ENCODE measurements at places on chromosomes 11 and 22. TPM values are rescaled to one million over a fixed set of nuclear protein-coding genes. Genes with fewer than 3 reads are reported as not detected.

Gene RAB36
- 6.1 TPM for total RNA-seq

Gene C11orf42
- total RNA-seq = under 0.01 TPM

Gene MYRF
- 2.6 TPM for total RNA-seq

Gene SERHL2
- total RNA-seq = 2.2 TPM

Gene CASP5
- 0.43 TPM for total RNA-seq

Gene FAM180B
- not detected for total RNA-seq

Gene OR6T1
- not detected for total RNA-seq

Gene CBY1
- 20.7 TPM for total RNA-seq

Gene DENND6B
- 2.3 TPM for total RNA-seq

Gene CENATAC
- 42.8 TPM for total RNA-seq

Gene SLC22A9
- total RNA-seq = not detected

Gene CHID1
- total RNA-seq = 42.2 TPM

Gene SLC29A2
- total RNA-seq = 0.64 TPM

Gene MUC2
- not detected for total RNA-seq

Gene FBXO3
- total RNA-seq = 16.8 TPM

Gene PHF5A
- 38.0 TPM for total RNA-seq

Gene ZDHHC13
- total RNA-seq = 20.3 TPM

Gene APOA4
- total RNA-seq = not detected

Gene PLEKHB1
- not detected for total RNA-seq

Gene MYEOV
- total RNA-seq = 3.2 TPM

Gene PNPLA5
- not detected for total RNA-seq

Gene SYT8
- total RNA-seq = not detected

Gene GPHA2
- not detected for total RNA-seq

Gene NPAS4
- total RNA-seq = 0.32 TPM

Gene TRIM77
- not detected for total RNA-seq

Gene PLAAT5
- total RNA-seq = not detected

Gene MGAT3
- 0.64 TPM for total RNA-seq

Gene PLAAT4
- total RNA-seq = 5.8 TPM

Gene BRMS1
- 42.3 TPM for total RNA-seq

Gene TTC38
- total RNA-seq = 28.7 TPM

Gene KCTD14
- total RNA-seq = 0.97 TPM

Gene SLC36A4
- 11.9 TPM for total RNA-seq

Gene SLCO2B1
- total RNA-seq = under 0.01 TPM

Gene POU2AF3
- total RNA-seq = not detected

Measured in fibroblast of villous mesenchyme (primary cell).